ENCODE measurements at places on chromosomes 5 and 9. TPM values are rescaled to one million over a fixed set of nuclear protein-coding genes. Genes with fewer than 3 reads are reported as not detected.

Gene TEK
- 0.03 TPM for polyA plus RNA-seq

Gene MCIDAS
- polyA plus RNA-seq = not detected

Gene KIF4B
- 0.02 TPM for polyA plus RNA-seq

Gene PFN3
- not detected for polyA plus RNA-seq

Gene DTWD2
- 2.4 TPM for polyA plus RNA-seq

Gene DOCK8
- not detected for polyA plus RNA-seq

Gene SLC6A19
- not detected for polyA plus RNA-seq

Gene ANKRD20A1
- polyA plus RNA-seq = not detected

Gene SPACA9
- 6.7 TPM for polyA plus RNA-seq

Gene FGFR4
- polyA plus RNA-seq = 4.4 TPM

Gene MCC
- polyA plus RNA-seq = 3.6 TPM

Gene SLC36A2
- not detected for polyA plus RNA-seq

Gene ARHGEF37
- 1.3 TPM for polyA plus RNA-seq

Gene CAMK4
- 4.1 TPM for polyA plus RNA-seq

Gene IFNA13
- not detected for polyA plus RNA-seq

Gene ZNF462
- polyA plus RNA-seq = 5.5 TPM

Gene SURF2
- polyA plus RNA-seq = 46.8 TPM

Gene ARL14EPL
- not detected for polyA plus RNA-seq
